ENCODE measurements at places on chromosomes 16 and 17. TPM values are rescaled to one million over a fixed set of nuclear protein-coding genes. Genes with fewer than 3 reads are reported as not detected.

GRCh38 chr17:53270936-53271335 lies 551.8 kb upstream of the KIF2B start:
- DNase-seq, result no peak

DNA sequence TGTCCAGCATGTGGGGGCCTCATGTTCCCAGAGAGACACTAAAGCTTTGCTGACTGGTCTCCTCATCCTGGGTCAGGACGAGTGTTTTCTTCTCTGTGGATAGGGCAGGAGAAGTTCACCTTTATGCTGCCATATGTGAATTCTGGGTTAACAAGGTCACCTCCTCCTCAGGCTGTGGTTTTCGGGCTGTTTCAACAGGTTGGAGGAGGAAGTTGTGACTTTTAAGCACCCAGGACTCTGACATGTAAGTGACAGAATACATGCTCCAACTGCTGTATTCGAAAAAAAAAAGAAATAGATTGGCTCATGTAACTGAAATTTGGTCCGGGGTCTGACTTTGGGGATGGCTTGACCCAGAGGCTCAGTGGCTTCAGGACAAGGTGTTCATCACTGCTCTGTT lies 54.2 kb downstream of the SNX20 start:
- DNase-seq, result no peak

- peak; percentile 34 for DNase-seq
Observed at GRCh38 chr16:22969567-22969966, 155.6 kb downstream of the HS3ST2 start.

- no peak for DNase-seq
Observed at GRCh38 chr17:17935321-17936271, 36.6 kb downstream of the TOM1L2 start.

USP10 gene
- 56.6 TPM for total RNA-seq

TMIGD1 gene
- total RNA-seq, result not detected

HOXB7 gene
- not detected for total RNA-seq

KRT15 gene
- total RNA-seq, result not detected

DNA sequence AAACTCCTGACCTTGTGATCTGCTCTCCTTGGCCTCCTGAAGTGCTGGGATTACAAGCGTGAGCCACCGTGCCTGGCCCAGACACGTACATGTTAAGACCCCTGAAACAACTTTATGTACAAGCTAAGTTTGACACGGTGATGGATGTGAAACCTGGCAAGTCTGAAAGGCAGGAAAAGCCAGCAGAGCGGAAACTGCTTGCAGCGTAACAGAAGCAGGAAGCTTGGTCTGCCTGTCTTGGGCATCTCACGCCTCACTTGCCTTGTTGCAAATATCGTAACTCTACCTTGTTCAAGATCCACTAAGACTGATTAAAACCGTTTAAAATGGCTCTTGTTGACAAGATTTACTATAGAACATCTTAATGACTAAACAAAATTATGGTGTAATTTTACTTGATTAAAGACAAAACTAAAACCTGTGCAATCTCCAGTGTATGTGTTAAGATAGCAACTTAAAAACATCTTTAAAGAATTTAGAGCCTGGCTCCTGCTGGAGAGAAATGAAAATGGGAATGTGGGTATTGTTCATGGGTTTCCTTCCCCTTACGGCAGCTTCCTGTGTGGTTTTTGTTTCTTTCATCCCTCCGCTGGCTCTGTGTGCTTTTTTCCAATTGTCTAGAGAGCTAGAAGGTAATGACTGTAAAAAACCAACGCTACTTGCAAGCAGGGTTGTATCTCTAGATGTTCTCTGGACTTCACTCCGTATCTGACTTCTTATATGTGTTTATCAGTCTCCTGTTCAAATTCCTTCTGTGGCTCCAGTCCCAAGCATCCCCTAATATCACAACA lies 477.6 kb downstream of the XYLT1 start:
- DNase-seq, result no peak

GRCh38 chr16:75379911-75380847 lies 53.1 kb downstream of the CFDP1 start:
- DNase-seq, result no peak

- peak; percentile 69 for DNase-seq
Observed at GRCh38 chr16:55010492-55011160, 80.0 kb downstream of the IRX5 start.

KRTAP4-5 gene
- total RNA-seq, result not detected

DNA sequence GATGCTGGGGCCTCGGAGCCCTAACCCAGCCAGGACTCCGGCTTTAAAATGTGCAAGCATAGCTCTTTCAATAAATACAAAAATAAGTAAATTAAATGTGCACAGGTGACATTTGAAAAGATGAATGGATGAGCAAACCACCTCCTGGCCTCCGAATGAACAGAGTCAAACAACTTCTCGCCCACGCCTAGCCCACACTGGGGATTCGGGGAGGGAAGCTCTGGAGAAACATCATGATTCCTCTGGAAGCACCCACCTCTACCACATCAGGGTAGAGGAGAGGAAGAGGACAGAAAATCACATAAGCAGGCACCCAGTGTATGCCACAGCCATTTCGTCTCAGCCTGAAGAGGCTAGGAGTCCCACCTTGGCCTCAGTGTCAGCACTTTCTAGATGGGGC lies 105.8 kb downstream of the SDK2 start:
- DNase-seq, result no peak

- no peak for DNase-seq
Observed at GRCh38 chr17:7591596-7591995, 1.7 kb upstream of the SOX15 start.

DNA sequence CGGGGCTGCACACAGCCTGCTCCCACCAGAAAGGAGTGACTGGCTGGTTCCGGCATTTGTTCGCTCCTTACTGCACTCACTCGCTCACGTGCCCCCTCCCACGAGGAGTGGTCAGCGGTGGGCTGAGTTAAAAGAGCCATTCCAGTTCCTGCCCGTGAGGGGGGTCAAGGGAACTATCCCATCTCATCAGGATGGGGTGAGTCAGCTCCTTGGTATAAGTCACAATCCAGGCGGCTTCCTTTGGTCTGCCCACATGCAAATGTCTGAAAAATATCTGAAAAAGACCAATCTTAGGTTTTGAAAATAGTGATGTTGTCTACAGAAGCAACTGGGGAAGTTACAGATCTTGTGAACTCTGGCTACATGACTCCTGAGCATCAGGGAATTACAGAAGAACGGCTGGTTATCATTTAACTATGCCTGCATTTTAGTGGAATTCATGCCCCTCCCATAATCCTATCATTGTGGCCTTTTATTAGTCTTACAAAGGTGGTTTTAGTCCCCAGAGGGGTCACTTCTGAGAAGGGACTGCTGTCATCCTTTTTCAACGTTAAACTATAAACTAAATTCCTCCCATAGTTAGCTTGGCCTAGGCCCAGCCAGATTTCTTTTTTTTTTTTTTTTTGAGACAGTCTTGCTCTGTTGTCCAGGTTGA lies 9.8 kb upstream of the TNFSF12 start:
- DNase-seq, result no peak

CA7 gene
- total RNA-seq, result not detected

ASB16 gene
- total RNA-seq, result not detected

DNA sequence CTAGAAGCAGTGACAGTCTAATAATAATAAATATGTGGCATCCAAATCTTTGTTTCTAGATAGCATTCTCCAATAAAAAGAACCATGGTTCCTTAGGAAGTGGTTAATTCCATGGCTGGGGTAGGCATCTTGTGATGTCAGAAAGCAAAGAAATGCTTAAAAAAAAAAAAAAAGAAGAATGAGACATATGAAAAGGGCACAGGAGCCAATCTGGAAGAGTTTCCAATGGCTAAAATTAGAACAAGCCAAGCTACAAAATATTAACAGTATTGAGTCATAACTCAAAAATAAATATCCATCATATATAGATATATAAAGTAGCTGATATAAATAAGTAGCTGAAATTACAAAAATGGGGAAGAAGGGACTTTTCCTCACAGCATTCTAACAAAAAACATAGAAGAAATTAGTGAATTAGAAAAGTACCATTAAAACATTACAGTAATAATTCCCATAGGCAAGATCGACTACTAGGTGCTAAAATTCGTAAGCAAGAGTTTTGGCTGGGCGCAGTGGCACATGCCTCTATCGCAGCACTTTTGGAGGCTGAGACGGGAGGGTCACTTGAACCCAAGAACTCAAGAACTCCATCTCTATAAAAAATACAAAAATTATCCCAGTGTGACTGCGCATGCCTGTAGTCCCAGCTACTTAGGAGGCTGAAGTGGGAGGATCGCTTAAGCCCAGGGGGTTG lies 111.3 kb downstream of the TRIM37 start:
- no peak for DNase-seq

OTOP2 gene
- not detected for total RNA-seq

ATP1B2 gene
- total RNA-seq, result 3.0 TPM

KCNH4 gene
- not detected for total RNA-seq

CCL15 gene
- not detected for total RNA-seq

- peak; percentile 92 for DNase-seq
Observed at GRCh38 chr17:76523084-76524037, 14.1 kb downstream of the CYGB start.

- no peak for DNase-seq
Observed at GRCh38 chr17:37025238-37025637, 76.5 kb downstream of the AATF start.

DBNDD1 gene
- 1.3 TPM for total RNA-seq

GRCh38 chr17:9991351-9991750 lies 86.3 kb upstream of the RCVRN start:
- DNase-seq, result no peak

DNA sequence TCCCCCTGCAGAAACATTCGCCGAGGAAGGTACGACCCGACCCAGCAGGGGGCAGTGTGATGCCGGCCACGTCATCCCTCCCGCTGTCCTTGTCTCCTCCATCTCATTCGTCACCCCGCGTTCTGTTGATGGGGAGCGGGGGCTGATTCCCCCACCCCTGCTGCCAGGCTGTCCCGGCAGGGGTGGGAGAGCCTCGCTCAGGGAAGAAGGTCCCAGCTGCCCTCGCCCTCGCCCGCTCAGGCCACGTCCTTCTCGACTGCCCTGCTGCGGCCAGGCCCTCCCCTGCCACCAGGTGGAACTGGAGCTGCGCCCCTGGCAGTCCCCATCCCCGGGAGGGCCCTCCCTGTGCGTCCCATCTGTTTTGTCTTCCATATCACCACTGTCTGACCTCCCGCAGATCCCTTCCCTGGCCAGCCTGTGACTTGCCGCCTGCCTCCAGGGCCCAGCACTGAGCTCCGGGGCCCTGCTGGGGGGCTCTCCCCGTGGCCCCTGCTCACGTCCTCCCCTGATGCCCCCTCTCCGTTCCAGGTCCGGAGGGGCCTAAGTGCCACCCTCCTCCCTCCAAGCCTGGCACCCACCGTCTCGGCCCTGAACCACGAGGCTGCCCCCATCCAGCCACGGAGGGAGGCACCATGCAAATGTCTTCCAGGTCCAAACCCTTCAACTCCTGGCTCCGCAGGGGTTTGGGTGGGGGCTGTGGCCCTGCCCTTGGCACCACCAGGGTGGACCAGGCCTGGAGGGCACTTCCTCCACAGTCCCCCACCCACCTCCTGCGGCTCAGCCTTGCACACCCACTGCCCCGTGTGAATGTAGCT lies 20.6 kb downstream of the ADAM11 start:
- DNase-seq, result no peak

- no peak for DNase-seq
Observed at GRCh38 chr17:79038545-79039135, 14.7 kb downstream of the C1QTNF1 start.

TNS4 gene
- total RNA-seq, result 0.21 TPM

DNA sequence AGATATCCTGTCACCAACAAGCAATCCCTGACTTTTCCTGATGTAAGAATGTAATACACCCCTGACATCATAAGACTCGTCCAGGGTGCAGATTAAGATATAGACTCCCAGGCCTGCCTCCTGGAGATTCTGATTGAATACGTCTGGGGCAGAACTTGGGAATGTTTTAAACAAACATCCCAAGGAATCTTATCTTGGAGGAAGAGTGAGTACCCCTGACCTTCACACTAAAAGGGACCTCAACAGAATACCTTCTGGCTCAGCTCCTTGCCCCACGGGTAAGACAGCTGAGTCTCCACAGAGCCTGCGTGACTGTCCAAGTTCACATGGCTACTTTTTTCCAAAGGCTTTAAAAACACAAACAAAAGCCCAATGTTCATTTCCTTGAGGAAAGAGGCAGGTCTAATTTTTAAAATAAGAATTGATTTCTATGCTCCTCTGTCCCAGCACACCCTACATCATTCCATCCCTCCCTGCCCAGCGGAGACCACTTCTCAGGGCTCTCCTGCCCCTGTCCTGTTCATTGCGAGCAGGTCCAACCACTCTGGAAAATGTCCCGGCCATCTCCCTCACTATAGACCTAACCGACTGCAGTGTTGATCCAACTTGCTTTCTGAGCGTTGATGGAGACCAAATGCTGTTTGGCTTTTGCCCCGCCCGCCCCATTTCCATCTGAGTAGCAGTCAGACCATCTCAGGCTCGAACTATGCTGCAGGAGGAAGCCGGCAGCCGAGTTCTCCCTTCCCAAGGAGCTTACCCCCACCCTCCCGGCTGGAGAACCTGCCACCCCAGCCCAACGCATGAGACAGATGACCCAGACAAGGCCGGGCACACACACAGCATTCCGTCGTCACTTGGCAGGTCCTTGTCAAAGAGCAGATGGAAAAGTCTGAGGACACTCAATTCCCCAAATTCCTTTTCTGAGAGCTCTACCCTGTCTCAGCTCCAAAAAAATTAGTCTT lies 44.1 kb upstream of the MYH10 start:
- no peak for DNase-seq

PRSS8 gene
- total RNA-seq, result not detected

GRCh38 chr17:76593384-76593826 lies 7.7 kb upstream of the ST6GALNAC2 start:
- DNase-seq, result no peak

GRCh38 chr16:6031102-6031501 lies 933.5 kb upstream of the EEF2KMT start:
- no peak for DNase-seq

- peak; percentile 17 for DNase-seq
Observed at GRCh38 chr17:59840329-59841090, 52.2 kb downstream of the TUBD1 start.

- DNase-seq, result no peak
Observed at GRCh38 chr16:30619202-30619601, 9.0 kb upstream of the ZNF689 start.

DNA sequence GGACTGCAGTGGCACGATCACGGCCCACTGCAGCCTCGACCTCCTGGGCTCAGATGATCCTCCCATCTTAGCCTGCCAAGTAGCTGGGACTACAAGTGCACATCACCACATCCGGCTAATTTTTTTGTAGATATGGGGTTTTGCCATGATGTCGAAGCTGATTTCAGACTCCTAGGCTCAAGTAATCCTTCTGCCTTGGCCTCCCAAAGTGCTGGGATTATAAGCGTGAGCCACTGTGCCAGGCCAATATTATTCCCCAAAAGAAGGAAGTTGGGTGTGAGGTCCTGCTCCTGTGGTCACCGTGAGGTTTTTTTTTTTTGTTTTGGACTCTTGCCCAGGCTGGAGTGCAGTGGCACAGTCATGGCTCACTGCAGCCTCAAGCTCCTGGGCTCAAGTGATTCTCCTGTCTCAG lies 1.5 kb downstream of the AMZ2 start:
- DNase-seq, result peak; percentile 11

BCO1 gene
- total RNA-seq, result not detected

- peak; percentile 91 for DNase-seq
Observed at GRCh38 chr17:42101513-42102292, 3.4 kb upstream of the ZNF385C start.

PPY gene
- not detected for total RNA-seq
